ENCODE measurements at places on chromosomes 1 and 21.

DNA sequence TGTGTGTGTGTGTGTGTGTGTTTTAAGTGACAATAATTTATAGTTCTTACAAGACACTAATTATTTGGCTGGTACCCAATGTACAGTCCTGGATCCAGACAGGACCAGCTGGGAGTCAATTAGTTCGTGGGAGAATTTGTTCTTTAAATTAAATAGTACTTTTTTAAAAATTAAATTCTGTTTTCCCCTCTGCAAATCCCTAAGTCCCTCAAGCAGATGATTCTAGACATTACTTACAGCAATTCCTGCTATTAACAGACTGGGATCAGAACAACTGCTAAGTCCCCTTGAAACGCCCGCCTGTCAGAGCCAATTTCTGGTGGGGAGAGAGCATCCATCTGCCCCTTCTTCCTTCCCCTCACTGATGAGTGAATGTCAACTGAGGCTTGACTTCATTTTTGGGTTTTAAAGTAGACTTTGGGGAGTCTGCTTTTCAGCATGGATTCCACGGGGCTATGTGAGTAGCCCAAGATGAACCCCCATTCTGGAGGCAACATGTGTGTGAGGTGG is 83.9 kb downstream of the SMYD2 start:
- no peak for DNase-seq

- DNase-seq, result no peak
Observed at GRCh38 chr21:43598416-43599120, 60.7 kb downstream of the HSF2BP start.

DNA sequence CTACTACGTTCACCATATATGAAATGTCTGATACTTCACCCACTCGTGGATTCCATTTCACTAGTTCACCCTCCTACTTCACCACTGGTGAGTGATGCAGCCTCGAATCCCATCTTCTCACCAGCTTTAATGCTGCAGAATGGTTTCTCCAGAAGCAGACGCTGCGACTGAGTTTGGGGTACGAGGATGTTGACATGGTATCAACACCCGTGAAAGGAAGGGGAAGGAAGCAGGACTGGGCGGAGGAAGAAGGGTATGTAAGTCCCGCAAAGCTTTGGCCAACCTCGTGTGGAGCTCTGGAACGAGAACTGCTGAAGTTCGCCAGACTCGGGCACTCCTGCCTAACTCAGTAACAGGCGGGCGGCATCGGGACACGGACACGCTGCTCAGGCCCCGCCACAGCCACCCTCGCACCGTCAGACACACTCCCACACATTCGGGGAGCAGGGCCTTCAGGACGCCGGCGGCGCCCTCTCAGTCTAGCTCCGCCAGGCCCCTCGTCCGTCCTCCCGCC is 833 bp upstream of the DIP2A start:
- no peak for DNase-seq

DNA sequence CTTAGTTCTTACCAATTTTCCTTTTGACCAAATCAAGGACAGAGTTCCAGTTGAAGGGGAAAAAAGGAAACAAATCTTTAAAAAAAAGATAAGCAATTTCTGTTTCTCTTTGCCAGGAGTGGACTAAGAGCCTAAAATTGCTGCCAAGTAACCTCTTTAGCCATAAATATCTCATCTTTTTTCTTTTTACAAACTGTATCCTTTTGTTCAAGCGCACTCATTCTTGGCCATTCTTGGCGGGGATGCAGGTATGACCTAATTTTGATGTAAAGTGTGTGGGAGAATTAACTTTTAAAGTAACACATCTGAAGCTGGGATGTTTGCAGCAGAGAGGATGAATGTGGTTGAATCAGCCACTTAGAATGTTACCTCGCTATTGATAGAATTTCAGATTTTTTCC is 13.4 kb upstream of the KIF1B start:
- DNase-seq, result no peak

DNA sequence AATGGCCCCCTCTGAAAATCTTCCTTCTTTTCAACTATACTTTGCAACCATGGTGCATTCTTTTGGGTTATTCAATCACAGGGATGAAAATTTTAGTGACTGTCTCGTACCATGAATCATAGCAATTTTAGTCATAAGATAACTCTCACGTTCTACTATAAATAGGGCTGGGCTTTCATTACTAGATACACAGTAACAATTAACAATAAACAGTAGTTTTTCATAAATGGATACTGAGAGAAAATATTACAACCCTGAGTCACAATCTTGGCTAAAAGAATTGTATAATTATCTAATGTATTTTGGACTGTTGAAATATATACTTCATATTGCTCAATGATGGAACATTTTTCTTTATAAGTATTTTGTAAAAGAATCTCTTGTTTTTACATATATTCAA is 96.1 kb downstream of the TEX35 start:
- no peak for DNase-seq

- no peak for DNase-seq
Observed at GRCh38 chr1:202586018-202586821, 124.0 kb downstream of the SYT2 start.

GRCh38 chr21:30717105-30717504 is 1.5 kb downstream of the KRTAP21-3 start:
- no peak for DNase-seq

- DNase-seq, result no peak
Observed at GRCh38 chr1:19343617-19344350, 31.7 kb downstream of the SLC66A1 start.

GRCh38 chr1:178724728-178725465 is at the start of gene RALGPS2:
RALGPS2 (plus strand) TSS chr1:178725244; CDS start chr1:178776765, 51,521 bp downstream.
- peak; percentile 75 for DNase-seq

DNA sequence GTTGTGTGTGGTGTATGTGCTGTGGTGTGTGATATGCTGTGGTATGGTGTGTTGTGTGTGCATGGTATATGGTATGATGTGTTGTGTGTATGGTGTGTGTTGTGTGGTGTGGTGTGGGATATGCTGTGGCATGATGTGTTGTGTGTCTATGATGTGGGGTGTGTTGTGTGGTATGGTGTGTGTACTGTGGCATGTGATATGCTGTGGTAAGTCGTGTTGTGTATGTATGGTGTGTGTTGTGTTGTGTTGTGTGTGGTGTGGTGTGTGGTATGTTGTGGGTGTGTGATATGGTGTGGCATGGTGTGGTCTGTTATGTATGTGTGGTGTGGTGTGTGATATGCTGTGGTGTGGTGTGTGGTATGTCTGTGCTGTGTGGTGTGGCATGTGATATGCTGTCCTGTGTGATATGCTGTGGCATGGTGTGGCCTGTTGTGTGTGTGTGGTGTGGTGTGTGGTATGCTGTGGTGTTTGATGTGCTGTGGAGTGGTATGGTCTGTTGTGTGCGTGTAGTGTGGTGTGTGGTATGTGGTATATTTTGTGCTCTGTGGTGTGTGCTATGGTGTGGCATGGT is 318.0 kb downstream of the PTPRU start:
- DNase-seq, result no peak

DNA sequence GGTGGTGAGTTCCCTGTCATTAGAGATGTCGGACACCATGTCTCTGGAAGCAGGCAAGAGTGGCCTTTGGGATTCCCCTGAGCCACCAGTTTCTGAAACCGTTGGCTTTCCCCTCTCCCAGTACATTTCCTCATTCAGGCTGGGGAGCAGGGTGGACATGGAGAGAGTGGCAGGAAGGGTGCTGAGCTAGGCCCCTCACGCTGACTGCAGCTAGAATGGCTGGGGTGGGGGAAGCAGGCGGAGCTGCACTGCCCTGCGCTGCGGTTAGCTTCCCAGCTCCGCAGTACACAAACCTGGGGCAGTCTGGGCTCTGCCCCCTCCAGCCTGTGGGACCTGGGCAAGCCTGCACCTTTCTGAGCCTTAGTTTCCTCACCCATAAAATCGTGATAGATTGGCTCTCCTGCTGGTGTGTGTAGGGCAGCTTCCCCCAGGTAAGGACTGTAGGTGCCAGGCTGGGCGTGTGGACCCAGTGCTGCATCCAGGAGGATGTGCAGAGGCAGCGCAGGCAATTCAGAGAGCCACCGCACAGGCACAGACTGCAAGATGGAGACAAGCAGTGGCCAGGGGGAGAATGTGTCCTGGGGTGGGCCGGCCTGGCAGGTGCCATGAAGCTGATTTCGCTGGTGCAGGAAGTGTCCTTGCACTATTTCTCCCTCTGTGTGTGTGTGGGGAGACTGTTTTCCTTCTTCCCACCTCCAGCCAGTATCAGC is 3.0 kb downstream of the PLA2G2F start:
- DNase-seq, result no peak

- DNase-seq, result peak; percentile 51
Observed at GRCh38 chr1:110639724-110640386, 33.7 kb upstream of the KCNA2 start.

GRCh38 chr1:6928106-6928885 is 143.0 kb downstream of the CAMTA1 start:
- DNase-seq, result no peak

DNA sequence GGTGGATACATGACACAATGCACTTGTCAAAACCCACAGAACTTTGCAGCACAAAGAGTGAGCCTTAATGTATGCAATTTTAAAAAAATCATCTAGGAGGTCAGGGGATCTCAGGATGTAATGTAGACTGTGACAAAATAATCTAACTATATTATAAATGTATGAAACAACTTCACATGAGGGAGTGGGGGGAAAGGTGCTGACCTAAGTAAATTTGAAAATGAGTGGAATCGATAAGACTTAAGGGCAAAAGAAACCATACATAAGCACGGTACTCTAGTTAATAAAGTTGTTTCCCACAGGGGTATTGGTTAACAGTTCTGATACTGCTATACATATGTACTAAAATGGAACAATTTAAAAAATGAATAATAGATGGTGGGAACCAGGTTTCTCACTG is 64.7 kb downstream of the PRPF38A start:
- no peak for DNase-seq

GRCh38 chr21:43903451-43904091 is 38.5 kb downstream of the AGPAT3 start:
- DNase-seq, result no peak

DNA sequence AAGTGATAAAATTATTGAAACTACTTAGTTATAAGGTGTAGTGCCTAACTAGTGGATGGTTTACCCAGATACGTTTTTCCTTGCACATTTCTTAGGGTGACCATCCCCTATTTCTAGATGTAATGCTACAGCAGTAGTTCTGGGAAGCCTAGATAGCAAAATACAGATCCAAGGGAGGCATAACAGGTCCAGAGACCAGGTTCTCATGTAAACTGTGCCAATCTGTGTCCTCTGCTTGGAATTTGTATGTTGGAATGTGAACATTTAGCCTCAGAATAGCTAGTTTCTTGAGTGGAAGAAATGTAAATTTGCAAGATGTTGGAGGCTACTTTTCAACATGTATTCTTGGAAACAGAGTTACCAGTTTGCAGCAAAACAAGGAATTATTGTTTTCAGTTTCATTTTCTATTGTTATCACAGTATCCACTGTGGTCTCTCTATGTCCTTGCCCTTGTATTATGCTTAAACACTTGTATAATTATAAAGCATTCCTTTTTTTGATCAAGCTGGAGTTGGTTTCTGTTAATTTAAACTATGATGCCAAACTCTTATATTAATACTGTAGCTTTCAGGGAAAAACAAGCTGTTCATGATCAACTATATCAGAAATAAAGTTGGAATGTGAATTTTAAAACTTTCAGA is 102.0 kb upstream of the BRINP3 start:
- no peak for DNase-seq

DNA sequence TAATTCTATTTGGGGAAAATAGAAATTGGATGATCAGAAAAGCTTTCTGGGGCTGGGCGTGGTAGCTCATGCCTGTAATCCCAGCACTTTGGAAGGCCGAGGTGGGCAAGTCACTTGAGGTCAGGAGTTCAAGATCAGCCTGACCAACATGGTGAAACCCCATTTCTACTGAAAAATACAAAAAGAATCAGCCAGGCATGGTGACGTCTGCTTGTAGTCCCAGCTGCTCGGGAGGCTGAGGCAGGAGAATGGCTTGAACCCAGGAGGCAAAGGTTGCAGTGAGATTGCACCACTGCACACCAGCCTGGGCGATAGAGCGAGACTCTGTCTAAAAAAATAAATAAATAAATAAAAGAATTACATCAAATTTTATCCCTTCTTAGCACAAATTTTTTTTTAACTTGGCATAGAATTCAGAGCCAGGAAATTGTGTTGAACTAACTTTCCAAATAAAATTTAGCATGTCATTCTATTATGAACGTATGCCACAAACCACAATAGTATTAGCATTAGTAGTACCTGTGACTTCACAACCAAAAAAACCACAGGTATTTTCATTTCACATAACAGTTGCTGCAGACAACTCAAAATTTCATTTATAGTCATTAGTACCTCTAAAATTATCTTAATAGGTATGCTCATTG is 4.5 kb upstream of the ANKRD13C start:
- no peak for DNase-seq

Data from CD4-positive, alpha-beta T cell treated with Interleukin-15 for 1 hour (primary cell).